D721Med (cell line): ENCODE measurements at places on chromosomes 7 and 10.

- no peak for DNase-seq
Measured at GRCh38 chr10:35378541-35379210, 42.4 kb downstream of the CCNY start.

- DNase-seq = no peak
Measured at GRCh38 chr10:85649461-85649860, 717.1 kb downstream of the GRID1 start.

GRCh38 chr7:134009314-134010110 lies 117.6 kb upstream of the LRGUK start:
- no peak for DNase-seq

GRCh38 chr10:7351894-7352293 lies 58.9 kb downstream of the SFMBT2 start:
- DNase-seq = no peak

DNA sequence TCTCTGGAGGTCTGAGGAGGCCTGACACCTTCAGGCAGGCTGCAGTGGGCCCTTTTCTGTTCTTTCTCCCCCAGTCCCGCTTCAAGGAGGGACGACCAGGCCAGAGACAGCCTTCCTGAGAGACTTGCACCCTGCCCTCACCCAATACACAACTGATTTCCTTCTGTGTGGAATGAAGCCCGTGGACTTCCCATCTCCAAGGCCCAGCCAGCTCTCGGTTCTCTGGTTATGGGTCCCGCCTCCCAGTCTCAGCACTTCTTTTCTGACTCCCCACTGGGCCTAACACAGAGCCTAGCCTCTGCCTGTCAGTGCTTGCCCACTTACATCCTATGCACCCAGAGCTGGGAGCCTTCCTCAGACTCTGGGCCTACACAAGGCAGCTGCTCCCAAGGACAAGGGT lies 24.1 kb upstream of the ADCYAP1R1 start:
- DNase-seq = no peak

- peak; percentile 34 for DNase-seq
Measured at GRCh38 chr7:71735961-71736556, 604.1 kb downstream of the GALNT17 start.

- no peak for DNase-seq
Measured at GRCh38 chr10:65294329-65294728, 1631.5 kb upstream of the LRRTM3 start.

GRCh38 chr10:91198781-91199180 lies 21.7 kb upstream of the PCGF5 start:
- no peak for DNase-seq

GRCh38 chr10:102312683-102313082 lies 67.4 kb downstream of the GBF1 start:
- DNase-seq = no peak

GRCh38 chr7:102155821-102156441 lies 130.7 kb upstream of the SH2B2 start:
- DNase-seq = no peak

DNA sequence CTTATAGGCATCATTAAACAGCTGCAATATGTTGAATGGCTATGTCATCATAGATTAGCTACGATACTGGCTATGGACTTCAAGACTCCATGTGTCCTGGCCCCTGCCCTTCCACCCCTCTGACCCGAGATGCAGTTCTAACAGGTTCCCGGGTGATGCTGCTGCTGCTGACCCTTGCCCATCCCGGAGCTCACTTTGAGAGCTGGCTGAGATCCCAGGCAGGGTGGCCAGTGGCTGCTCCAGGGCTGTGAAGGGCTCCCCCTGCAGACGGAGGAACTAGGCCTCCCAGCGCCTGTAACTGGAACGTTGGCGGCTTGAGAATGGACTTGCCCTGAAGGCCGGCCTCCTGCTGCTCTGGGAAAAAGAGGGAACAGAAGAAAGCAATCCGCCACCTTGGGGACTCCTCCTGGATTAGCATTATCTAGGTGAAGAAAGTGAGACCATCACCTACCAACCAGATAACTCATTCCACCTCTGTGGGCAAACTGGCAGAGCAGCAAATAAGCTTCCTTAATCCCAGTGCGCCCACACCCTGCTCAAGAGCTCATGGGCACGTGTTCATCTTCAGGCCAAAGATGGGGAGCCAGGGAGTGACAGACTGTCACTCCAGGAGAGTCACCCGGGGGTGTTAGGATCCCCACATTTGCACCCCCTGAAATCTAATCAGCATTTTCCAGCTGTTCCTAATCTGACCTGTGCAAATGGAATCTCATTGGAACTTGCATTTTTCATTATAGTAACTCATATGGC lies 56.8 kb downstream of the PARP12 start:
- DNase-seq = no peak

DNA sequence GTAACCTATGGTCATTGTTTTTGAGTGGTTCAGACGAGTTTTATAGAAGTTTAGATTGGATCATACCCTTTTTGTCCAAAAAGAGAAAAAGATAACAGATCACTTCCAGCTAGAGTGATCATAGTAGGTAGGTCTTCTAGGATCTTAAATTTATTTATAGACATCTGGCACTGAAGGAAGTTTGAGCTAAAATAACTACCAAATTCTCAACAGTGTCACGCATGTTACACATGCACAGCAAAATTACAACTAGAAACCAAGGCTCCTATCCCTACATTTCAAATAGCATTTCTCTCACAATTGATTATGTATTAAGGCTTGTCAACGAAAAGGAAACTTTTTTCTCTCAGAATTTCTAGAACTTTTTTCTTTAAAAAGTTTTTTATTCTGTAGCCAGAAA lies 2.3 kb downstream of the CALU start:
- DNase-seq = no peak

GRCh38 chr10:47406870-47407691 lies 23.0 kb upstream of the ZNF488 start:
- DNase-seq = no peak

DNA sequence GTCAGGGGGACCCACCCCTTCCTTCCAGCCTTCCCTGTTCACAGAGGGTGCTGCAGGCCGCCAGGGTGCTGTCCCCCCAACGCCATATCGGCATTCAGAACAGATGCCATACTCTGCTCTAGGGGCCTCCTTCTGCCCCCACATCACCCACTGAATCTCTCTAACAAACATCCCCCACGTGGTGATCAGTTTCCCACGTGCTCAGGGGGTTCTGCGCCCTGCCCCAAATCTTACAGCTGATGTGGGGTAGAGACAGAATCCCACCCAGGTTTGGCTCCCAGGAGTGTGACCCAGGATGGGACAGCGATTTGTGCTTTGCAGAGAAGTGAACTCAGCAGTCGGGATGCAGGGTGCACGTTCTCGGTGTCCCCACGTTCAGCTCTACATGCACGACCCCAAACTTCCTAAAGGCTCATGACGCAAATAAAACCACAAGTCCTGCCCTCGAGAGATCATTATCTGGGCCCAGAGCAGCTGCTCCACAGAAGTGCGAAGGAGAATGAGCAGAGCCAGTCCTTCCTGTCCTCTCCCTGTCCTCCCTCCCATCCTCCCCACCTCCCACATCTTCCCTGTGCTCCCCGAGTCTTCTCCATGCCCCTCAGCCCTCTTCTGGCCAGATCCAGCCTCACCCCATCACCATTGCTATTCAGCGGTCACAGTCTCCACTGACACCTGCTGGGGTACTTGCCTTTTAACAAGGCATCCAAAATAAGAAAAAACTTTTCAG lies 423.4 kb downstream of the DNAJB6 start:
- no peak for DNase-seq

- DNase-seq = no peak
Measured at GRCh38 chr7:35734001-35734483, 39.1 kb upstream of the HERPUD2 start.

DNA sequence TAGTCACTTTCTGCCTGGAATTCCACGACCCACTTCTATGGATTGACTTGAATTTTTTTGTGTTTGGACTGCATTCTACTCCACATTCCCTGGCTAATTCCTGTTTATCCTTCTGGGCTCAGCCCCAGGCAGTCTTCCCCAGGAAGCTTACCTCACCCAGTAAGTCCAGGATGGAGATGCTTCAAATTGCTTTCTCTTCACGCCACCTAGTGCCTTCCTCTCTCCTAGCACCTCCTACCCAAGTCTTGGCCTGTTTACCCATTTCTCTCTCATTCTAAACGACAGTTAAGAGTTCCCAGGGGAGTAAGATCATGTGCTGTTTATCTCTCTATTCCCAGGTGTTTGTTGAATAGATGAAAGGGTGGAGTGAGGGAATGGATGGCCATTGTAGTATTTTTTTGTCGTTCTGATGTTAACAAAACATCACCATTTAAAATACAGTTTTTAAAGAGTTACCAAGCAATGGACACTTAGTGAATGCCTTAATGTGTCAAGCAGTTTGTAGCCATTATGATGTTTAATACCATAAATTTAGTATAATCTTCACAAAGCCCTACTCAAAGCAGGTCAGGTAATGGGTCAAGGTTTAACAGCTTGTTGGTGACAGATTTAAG lies 45.5 kb upstream of the TARP start:
- DNase-seq = peak; percentile 41

GRCh38 chr7:121027761-121028669 lies 39.5 kb downstream of the CPED1 start:
- DNase-seq = no peak

DNA sequence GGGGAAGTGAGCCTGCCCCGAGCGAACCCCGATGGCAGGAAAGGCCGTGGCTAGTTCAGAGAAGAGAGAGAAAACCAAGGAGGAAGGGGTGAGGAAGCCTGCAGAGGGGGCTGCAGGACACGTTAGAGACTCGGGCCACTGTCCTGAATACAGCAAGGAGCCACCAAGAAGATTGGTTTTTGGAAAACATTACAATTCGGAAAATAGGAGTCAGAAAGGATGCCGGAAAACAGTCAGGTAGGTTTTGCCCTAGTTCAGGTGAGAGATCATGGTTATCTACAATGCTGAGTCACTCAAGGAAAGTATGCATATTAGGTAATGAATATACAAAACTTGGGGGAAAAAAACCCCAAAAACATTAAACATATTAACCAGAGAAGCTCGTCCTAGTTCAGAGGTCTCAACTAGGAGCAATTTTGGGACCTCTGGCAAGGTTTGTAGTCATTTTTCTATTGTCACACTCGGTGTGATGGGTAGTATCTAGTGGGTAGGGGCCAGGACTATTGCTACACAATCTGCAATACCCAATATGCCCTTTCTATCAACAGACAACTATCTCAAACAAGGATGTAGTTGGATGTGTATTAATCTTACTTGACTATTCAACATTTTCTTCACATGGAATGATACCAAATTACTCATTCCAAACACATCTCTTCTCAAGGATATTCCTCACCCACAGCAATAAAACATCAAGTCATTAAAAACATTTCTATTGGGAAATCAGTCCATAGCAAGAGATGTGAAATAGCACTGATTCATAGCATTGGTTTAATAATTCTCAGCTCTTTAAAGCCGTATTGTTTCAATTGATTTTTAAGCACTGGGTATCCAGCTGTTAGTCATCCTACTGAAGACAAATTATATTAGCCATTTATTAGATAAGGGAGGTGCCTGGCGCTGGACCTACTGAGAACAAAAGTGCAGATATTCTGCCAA lies 74.4 kb upstream of the RSU1 start:
- no peak for DNase-seq

GRCh38 chr7:8177109-8177933 lies 84.6 kb downstream of the ICA1 start:
- DNase-seq = no peak

DNA sequence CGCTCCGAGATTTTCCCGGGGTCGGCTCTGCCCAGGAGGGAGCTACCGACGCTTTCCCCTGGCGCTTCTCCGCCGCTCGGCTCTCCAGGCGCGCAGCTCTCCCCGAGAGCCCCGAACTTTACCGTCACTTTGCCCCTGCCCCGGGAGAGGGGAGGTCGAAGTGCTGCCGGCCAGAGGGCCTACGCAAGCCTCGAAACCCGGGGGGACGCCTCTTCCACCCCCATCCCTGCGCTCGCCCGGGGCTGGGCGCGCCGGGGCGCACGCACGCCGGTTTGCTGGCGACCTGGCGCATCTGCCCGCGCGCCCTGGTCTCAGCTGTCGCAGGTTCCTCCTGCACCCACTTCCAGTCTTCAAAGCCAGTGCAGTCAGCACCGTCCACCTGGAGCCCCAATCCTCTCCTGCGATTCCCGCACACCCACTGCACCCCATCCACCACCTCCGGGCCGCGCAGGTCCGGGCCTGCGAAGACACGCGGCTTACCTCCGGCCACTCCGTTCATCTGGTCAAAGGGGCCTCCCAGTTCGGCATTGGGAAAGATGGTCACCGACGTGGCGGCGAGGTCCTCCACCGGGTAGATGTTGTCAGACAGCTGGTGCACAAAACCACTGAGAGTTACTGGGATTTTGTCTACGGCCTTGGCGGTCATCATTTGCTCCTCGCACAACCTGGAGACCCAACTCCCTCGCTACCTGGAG lies 638 bp downstream of the EGR2 start:
- no peak for DNase-seq

DNA sequence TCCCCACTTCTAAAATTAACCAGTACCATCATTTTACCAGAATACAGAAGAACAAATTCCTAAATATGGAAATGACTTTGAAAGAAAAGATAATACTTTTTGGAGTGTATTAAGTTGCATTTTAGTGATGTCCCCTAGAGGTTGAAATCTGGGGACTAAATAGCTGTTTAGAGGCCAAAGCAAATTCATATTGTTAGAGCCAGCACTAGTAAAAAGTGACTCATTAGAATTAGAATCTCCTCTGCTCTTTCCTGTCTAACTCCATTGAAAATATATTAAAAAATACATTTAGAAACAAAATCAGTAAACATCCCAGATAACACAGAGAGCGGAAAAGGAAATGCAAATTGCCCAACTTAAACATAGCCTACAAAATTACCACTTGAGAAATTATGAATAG lies 1189.6 kb upstream of the C7orf33 start:
- DNase-seq = no peak

DNA sequence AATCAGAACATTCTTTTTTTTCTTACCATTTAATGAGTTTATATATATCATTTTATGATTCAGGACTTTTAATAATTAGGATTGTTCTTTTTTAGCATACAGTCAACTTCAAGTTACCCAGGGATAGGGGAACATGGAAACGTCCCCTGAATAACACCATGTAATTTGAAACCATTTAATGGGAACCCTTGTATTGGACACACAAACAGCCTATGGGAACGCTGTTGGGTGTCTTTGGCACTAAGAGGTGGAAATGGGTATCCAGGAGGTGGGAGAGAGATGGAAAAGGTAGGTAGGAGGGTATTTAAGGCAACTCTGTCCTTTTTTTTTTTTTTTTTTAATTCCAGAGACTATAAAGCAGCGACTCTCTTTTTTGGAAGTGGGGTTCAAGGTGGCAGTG lies 2.6 kb downstream of the LUC7L2 start:
- DNase-seq = no peak

GRCh38 chr10:132076578-132077081 lies 10.9 kb downstream of the JAKMIP3 start:
- DNase-seq = no peak

DNA sequence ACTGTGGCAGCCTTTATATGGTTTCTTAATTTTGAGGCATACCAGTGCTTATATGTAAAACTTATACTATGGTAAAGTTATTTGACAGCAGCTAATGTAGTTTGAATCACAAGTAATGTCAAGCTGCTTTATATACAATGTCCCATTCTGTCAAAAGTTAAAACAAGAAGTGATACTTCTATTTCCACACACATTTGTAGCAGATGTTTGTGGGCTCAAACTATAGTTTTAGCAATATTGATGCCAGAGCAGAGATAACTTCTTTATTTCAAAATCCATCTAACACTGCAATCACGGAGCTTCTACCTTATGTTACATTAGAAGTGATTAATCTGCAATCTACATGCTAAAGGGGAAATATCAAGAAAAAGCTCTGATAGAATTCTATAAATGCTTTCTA lies 149.6 kb downstream of the ADK start:
- DNase-seq = no peak
